ENCODE measurements at places on chromosomes 4 and X.

- no peaks in the 10 kb centered on the region for H3K27me3 ChIP-seq
- peak; percentile 38 for DNase-seq
- H3K27ac ChIP-seq, result no peak overlapping the region
- peaks cover 15% of the 10 kb centered on the region for H3K4me1 ChIP-seq
Measured at GRCh38 chrX:80876877-80877276, 67.2 kb upstream of the BRWD3 start.

- H3K4me3 ChIP-seq, result no peak overlapping the region
- no peaks in the 10 kb centered on the region for H3K4me1 ChIP-seq
- no peak for DNase-seq
- H3K27ac ChIP-seq, result no peak overlapping the region
- H3K36me3 ChIP-seq, result peaks cover 36% of the 10 kb centered on the region
- H3K27me3 ChIP-seq, result no peaks in the 10 kb centered on the region
Measured at GRCh38 chr4:56972389-56972788, 5.0 kb downstream of the NOA1 start.

DNA sequence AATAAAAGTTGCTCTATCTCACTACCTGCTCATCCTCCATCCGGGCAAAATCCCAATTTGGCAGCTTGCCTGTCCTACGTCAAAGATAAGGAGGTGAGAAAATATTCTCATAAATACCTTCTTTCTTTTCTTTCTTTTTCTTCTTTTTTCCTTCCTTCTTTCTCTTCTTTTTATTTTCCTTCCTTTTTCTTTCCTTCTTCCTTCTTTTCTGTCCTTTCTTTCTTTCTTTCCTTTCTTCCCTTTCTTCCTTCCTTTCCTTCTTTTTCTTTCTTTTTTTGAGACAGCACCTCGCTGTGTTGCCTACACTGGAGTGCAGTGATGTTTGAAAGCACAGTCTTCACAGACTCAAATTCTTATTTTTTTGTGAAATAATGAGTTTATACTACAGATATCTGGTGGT, 38.6 kb upstream of the NKAP start:
- H3K27me3 ChIP-seq, result no peaks in the 10 kb centered on the region
- H3K4me3 ChIP-seq, result no peak overlapping the region
- no peaks in the 10 kb centered on the region for H3K36me3 ChIP-seq
- no peak for DNase-seq
- no peaks in the 10 kb centered on the region for H3K4me1 ChIP-seq

GRCh38 chr4:78205591-78205990, 148.5 kb downstream of the FRAS1 start:
- H3K36me3 ChIP-seq, result no peaks in the 10 kb centered on the region
- H3K27me3 ChIP-seq, result no peaks in the 10 kb centered on the region
- no peak for DNase-seq
